Colonic mucosa (tissue), 4 donors: ENCODE measurements at places on chromosomes 5 and 9. TPM values are rescaled to one million over a fixed set of nuclear protein-coding genes. Genes with fewer than 3 reads are reported as not detected.

Gene SLC6A7
- total RNA-seq, result 24.9 TPM

Gene PCDHB15
- total RNA-seq, result 0.27 TPM

Gene SHISAL2B
- not detected for total RNA-seq

Gene LHX3
- total RNA-seq, result not detected

Gene RAB14
- total RNA-seq, result 78.5 TPM

Gene PTGES2
- total RNA-seq, result 142 TPM

Gene CDH9
- not detected for total RNA-seq

Gene PCDHGB7
- total RNA-seq, result 3.3 TPM

Gene ANGPTL2
- 15.1 TPM for total RNA-seq

- DNase-seq, result no peak
Observed at GRCh38 chr9:73148447-73148937, 3.2 kb upstream of the ANXA1 start.

GRCh38 chr9:134358662-134359319, 32.5 kb downstream of the RXRA start:
- DNase-seq, result no peak

- DNase-seq, result no peak
Observed at GRCh38 chr5:17330386-17330785, 113.0 kb downstream of the BASP1 start.

DNA sequence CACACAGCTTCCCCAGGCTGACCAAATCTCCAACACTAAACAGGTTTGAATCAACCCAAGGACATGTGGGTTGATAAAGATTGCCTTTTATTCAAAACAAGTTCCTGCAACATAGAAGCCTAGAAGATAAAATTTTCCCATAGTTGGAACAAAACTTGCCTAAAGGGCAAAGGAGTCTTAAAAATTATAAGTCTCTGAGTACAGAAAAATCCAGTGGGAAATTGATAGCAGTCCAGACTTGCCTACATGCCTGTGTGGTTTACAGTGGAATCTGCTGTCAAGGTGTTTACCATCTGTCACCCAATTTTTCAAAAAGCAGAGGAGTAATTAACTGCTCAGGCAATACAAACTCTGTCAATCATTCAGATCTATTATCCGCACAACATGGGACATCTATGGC, 168.2 kb downstream of the PPP2R2B start:
- DNase-seq, result no peak

- no peak for DNase-seq
Observed at GRCh38 chr9:87503927-87504326, 6.3 kb downstream of the DAPK1 start.

DNA sequence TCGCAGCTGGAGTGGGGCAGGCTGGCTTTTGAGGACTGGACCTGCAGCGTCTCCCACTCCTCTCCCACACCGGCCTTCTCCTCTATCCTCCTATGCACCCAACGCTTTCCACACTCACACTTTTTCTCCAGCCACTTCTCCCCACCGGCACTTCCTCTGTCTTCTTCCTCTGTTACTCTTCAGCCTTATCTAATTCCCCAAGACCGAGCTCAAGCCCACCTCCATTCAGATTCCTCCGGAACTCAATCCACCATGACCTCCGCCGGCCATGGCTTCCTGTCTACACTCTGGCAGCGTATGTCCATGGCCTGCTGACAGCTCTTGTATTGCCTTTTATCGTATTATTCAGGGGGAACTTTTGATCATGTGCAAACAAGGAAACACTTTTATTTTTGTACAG, 545 bp upstream of the OR2V1 start:
- no peak for DNase-seq

GRCh38 chr9:68780720-68781119, 75.7 kb downstream of the PIP5K1B start:
- DNase-seq, result no peak

GRCh38 chr5:39801306-39801705, 376.5 kb upstream of the DAB2 start:
- no peak for DNase-seq

DNA sequence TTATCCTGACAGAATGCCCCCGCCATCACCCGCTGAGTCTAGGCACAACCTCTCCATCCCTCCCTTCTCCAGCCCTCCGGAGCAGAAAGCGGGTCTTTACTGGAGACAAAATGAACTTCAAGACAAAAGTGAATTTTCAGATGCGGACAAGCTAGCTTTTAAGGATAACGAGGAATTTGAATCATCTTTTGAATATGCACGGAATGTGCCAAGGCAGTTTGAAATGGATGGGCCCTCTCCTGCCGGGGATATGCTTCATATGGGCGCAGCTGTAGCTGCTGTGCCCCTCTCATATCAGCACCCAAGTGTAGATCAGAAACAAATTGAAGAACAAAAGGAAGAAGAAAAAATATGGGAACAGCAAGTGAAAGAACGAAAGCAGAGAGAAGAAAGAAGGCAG, 37.5 kb downstream of the CPLANE1 start:
- DNase-seq, result no peak

GRCh38 chr5:102089883-102090282, 206.2 kb downstream of the SLCO4C1 start:
- no peak for DNase-seq

- DNase-seq, result no peak
Observed at GRCh38 chr5:141050622-141051520, at the start of gene PCDHB1. PCDHB1 (plus strand) TSS chr5:141051374; CDS start chr5:141051471, 97 bp downstream.

- DNase-seq, result no peak
Observed at GRCh38 chr5:36156121-36156601, 4.2 kb downstream of the SKP2 start.

DNA sequence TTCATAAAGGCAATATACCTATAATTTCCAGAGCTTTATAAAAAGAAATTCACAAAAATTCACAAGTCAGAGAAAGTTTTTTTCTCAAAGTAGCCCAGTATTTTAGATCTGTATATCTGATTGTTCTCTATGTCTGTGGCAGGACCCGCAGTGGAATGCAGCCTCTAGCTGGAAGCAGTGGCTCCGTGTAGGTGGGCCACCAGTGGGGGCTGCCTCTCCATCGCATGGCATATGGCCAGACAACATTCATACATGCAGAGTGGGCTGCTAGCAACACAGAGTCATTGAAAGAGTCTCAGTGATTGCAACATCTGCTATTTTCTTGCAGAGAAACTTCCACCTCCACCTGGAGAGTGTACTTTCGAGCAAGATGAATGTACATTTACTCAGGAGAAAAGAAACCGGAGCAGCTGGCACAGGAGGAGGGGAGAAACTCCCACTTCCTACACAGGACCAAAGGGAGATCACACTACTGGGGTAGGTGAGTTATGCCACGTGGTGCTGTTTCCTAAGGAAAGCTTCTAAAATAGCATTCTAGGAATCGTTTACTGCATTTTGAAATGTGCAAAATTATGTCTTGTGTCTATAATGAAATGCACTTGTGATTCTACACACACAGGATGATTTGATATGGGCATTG, 88.5 kb upstream of the SMC5 start:
- DNase-seq, result no peak

- no peak for DNase-seq
Observed at GRCh38 chr9:89139455-89139854, 39.2 kb downstream of the SHC3 start.

DNA sequence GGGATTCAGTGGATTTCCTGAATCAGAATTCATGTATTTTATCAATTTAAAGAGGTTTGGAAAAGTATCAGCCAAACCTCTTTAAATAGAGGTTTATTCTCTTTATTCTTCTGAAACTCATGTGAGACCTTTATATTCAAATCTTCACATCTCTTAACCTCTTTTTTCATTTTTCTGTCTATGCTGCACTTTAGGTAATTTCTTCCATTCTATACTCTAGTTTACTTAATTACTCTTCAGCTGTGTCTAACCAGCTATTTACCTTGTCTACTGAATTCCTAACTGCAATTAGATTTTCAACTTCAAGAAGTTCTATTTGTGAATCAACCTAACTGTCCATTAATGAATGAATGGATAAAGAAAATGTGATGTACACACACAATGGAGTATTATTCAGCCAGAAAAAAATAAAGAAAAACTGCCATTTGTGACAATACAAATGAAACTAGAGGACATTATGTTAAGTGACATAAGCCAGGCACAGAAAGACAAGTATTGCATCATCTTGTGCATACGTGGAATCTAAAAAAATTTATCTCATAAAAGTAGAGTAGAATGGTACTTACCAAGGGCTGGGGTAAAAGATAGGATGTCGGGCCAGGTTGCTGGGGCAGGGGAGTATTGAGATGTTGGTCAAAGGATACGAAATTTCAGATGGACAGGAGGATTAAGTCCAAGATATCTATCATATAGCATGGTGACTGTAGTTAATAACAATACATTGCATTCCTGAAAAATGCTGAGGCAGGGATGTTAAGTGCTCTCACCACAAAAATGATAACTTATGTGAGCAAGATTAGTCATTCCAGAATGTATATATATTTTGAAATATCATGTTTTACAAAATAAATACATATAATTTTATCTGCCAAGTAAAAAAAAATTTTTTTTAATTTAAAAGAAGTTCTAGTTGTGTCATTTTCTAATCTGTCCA, 129.5 kb upstream of the LRRTM2 start:
- no peak for DNase-seq

- no peak for DNase-seq
Observed at GRCh38 chr9:132622159-132622558, 39.8 kb downstream of the BARHL1 start.

DNA sequence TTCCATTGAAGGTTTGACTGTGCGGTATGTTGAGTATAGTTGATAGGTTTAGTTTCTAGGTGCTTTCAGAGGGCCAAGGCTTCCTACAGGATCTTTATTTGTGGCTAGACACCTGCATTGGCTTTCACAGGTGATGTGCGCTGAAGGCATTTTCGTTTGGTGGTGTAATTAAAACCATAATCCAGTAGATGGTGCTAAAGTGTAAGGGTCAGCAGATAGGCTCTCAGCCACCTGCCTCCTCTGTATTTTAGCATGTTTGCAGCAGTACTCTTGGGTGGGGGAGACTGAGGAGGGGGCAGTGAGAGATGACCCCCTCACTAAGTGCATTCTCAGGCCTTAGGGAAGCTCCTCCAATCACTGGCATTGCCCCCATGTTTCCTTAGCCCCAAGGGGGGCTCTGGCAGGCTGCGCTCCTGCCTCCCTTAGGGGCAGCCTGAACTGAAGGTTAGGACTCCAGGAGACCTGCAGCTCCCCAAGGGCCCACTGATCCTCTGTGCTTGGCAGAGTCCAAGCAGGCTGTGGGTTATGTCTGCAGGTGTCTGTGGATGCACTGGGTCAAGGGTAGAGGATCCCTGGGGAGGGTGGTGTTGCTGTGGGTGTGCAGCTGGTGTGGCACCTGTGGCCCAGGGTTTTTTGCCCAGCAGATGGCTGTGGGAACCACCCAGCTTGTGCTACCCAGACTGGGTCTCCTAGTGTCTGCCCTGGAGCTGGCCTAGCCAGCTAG, 23.4 kb downstream of the CDK20 start:
- DNase-seq, result no peak

DNA sequence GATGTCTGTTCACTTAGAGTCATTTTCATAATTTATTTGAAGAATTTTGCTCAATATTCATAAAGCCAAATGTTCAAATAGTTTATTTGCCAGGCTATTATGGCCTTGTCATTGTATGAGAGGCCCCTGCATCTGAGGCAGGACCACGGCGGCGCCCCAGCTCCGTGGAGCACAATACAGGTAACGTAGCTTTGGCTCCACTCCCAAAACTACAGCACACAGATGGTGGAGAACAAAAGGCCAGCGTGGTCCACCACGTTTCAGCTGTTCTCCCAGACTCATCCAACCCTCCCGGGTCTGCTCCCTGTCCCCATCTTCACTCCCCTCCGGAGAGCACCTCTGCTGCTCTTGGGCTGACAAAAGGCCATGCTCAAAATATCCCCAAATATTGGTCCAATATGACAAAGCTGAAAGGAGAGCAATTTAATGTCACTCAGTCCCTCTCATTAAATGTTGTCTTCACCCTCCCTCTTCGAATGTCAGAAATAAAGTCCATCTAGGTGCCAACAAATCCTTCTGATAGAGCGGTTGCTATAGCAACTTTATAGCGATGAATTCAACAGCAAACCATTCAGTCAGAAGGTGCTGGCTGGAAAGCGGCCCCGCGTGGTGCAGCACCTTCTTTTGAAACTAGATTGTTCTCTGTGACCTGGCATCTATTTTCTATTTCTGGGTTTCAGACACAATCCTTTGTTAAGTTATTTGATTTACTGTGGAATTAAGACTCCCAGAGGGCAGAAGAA, 504.3 kb downstream of the ARHGEF28 start:
- no peak for DNase-seq

DNA sequence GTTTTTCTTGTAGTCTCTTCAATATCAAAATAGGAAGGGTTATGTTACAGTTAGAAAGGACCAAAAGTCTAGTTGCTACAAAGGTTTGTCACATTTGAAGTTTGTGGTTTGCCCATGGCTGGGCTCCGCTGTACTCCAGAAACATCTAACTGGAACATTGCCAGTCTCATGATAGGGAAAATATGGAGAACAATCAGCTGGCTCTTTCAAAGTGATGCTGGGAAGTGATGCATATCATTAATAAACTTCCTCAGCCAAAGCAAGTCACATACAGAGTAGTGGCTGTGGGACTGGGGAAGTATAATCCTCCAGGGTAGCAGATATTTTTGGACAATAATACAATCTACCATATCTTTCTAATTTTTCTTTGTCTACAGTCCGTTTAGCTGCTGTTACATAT, 8.8 kb downstream of the BTF3 start:
- no peak for DNase-seq

- no peak for DNase-seq
Observed at GRCh38 chr5:171600741-171601265, 181.4 kb downstream of the FGF18 start.

GRCh38 chr5:180069589-180070247, 1.8 kb downstream of the RNF130 start:
- no peak for DNase-seq

DNA sequence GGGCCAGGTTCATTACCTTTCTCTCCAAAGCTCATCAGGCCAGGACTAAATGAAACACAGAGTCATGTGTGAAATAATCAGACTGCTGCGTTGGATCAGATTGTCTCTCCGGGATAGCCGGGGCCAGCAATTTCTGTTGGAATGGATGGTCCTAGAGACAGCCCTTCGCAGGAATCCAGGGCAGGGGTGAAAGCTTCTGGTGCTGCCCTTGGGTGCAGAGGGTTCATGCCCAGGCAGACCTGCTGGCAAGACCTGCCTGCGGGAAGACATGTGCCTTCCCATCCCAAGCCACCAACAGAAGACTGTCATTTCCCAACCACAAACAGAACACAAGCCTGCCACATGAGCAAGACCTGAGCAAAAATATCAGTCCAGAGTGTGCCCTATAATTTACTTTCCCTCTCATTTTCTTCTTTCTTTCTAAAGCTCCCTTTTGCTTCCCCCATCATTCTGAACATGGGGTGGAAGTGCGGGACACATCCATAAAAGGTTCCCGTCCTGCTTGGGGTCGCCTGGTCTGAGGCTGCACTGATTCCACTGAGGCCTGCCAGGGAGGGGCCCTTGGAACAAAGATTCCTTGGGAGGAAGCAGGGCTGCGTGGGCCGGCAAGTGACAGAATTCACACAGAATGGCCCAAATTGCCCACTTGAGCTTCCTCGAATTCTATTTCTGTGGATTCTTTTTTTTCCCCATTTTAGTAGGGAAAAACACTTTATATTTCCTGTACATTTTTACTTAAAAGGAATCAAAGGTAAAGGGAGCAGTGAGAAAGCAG, 57.3 kb downstream of the UBE2QL1 start:
- DNase-seq, result no peak

- no peak for DNase-seq
Observed at GRCh38 chr5:153981905-153982605, 56.7 kb downstream of the FAM114A2 start.
